Effector CD8-positive, alpha-beta T cell (primary cell): ENCODE measurements at places on chromosomes 5 and 9.

DNA sequence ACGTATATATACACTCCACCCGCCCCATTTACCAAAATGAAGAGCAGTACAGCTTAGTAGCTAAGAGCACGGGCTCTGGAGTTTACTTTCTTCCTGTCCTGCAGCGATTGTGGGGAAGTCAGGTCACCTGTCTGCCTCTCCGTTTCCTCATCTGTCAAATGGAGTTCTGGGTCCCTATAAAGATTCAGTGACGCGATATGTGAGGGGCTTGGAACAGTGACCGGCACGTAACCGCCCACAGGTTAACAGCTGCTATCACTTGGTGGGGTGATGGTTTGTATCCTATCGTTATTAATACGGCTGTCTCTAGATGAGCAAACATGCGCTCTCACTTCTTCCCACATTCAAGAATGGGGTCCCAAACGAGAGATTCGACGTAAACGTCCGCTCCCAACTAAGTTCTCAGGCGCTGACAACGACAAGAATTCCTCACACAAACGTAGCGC lies 426 bp downstream of the FAM114A2 start:
- DNase-seq = peak; percentile 11

GRCh38 chr5:82785456-82785855 lies 291.7 kb downstream of the TMEM167A start:
- DNase-seq = no peak

DNA sequence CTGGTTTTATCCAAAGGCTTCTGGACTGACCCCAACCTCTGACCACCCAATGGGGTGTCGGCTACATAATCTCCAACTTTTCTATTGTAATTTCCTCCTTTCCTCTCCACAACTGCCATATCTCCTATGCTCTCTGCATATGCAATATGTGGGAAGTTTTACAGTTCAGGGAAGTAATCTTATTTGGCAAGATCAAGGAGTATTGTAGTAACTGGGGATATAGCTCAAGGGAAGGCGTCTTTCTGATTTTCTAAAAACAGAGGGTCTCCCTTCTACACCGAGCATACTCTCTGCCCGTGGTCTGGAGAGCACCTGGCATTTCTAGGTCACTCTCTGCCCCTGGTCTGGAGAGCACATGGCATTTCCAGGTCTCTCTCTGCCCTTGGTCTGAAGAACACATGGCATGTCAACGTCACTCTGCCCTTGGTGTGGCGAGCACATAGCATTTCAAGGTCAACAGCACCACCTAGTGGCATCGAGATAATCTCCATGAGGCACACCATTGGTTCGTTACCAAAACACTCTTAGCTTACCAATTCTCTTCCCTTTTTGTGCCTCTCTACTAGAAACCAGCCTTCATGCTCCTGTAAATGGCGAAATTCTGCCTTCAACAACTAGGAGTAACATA lies 616.4 kb upstream of the NUDT12 start:
- DNase-seq = no peak

GRCh38 chr9:115587310-115587709 lies 469.4 kb upstream of the TNC start:
- DNase-seq = no peak

DNA sequence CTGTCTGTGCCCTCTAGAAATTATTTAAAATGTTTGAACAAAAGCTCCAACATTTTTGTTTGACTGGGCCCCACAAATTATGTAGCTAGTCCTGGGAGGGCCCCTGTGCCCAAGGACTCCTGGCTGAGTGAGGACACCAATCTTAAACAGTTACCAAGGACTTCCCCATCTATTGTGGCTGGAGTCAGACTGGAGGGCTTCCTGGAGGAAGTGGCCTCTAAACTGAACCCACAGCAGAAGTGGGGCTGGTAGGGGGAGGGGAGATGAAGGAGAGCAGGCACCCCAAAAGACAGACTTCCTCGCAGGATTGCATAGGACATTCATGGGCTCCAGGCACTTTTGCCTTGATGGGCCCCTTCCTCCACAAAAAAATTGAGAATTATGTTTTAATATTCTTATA lies 8.1 kb downstream of the ADAMTS13 start:
- DNase-seq = no peak

DNA sequence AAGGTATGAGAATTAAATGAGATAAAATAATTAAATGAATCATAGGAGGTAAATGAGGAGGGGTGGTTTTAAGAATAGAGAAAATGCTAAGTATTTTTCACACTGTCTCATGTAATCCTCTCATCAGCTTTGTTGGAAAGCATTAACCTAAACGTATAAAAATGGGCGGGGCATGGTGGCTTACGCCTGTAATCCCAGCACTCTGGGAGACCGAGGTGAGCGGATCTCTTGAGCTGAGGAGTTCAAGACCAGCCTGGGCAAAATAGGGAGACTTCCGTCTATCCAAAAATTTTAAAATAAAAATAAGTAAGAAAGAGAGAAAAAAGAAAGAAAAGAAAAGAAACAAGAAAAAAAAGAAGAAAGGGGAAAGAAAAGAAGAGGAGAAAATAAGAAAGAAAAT lies 1.9 kb upstream of the RFK start:
- DNase-seq = no peak
